Anterior cingulate cortex (tissue), 58 donors: ENCODE measurements at places on chromosomes 2 and 18.

- DNase-seq: no peak
Observed at GRCh38 chr18:24189007-24189528, 50.2 kb downstream of the CABYR start.

- no peak for DNase-seq
Observed at GRCh38 chr2:30790879-30791278, 16.4 kb downstream of the CAPN13 start.

GRCh38 chr2:107595285-107595684, 231.4 kb upstream of the RGPD4 start:
- DNase-seq: no peak

GRCh38 chr2:33607251-33607721, 8.2 kb upstream of the FAM98A start:
- no peak for DNase-seq

DNA sequence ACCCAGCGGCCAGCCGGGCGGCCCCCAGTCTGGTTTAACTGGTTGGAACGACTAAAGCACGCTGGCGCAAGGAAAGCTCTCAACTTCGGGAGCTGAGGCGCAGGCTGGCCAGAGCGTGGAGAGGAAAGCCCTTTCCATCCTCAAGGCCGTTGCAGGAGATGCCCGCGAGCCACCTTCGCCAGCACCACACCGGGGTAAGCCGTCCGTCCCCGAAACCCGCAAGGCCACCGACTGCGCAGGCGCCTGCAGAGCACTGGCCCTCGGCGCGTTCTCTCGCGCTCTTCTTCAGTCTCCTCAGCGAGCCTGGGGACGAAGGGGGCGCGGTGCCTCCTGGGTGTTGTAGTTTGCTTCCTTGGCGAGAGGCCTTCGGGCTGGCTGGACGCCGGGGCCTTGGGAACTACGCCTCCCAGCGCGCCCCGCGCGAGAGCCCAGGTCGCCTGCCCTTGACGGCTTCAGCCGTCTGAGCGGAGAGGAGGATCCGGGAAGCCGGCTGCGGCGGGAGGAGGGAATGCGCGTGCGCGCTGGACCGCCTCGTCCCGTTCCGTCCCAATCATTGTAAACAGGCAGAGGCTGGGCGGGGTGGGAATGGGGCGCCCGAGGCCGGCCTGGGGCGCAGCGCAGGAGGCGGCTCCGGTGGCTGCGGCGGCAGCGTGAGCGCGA, at the start of gene RALBP1:
TSS of gene RALBP1 (plus strand) at position 531 of the 660 bp plus-strand sequence. CDS start 37,533 bp downstream, outside the sequence.
- peak; percentile 99 for DNase-seq

- DNase-seq: no peak
Observed at GRCh38 chr2:75289771-75290170, 90.5 kb upstream of the TACR1 start.

DNA sequence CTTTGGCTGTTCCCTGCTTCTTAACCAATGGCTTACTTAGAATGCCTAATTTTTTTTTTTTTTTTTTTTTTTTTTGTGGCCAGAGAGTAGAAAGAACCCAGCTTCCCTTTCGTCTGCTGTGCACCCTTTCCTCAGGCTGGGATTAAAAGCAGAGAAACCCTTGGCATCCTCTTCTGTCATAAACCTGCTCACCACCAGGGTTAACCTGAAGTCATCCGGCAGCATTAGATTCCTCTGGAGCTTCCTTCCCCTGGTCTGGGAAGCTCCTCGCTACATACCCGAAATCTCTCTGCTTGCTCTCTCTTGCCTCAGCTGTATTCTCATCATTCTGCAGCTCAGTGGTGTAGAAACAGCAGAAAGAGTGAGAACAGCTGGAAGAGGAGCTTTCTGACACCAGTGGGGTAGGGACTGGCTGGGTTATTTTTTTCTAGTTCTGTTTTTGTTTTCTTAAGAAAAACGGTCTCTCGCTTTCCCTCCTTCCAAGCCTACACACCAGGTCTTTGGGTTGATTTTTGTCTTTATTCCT, 339.0 kb upstream of the MEIS1 start:
- DNase-seq: no peak

DNA sequence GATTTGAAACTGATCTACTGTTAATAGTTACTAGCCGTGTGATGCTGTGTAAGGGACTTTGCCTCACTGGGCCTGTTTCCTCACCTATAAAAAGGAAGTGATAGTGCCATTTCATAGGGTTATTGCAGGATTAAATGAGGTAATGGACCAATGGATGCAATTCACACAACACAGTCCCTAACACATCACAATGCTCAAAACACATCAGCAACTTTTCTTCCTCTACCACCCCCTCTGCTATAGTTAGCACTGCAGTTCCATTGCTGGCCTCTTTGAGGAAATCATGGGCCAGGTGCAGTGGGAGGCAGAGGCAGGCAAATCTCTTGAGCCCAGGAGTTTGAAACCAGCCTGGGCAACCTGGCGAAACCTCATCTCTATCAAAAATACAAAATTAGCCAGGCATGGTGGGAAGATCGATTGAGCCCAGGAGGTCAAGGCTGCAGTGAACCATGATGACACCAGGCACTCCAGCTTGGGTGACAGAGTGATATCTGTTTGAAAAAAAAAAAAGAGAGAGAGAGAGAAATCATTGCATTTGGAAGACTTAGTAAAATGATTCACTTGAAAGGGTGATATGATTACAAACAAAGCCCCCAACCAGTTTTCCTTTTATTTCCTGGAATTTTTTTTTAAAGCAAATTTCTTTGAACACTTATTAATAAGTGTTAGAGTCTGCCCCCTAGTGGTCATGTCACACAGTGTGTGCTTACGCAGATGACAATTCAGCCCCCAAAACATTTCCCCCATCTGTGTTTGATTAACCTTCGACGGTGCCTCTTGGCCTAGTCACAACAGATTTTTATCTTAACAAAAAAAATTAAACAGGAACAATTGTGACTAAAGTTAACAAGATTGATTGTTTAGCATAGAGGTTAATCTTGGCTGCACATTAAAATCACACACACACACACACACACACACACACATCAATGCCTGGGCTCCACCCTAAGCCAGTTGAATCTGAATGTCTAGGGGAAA, 88.6 kb upstream of the BCL11A start:
- DNase-seq: no peak

DNA sequence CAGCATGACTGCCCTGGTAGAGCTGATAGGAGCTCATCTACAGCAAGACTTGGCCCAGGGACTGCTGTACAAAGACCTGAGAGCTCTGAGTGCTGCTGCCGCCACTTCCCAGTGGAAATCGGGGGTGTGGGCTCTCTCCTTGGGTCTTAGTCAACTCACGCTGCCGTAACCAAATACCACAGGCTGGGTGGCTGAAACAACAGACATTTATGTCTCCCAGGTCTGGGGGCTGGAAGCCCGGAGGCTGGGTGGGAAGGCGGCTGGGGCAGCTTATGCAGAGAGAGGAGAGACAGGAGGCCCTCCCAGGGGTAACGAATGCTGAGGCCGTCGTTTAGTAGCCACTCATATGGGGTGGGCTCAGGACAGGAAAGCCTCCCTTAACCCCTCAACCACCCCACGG, 15.4 kb upstream of the MAL start:
- no peak for DNase-seq

DNA sequence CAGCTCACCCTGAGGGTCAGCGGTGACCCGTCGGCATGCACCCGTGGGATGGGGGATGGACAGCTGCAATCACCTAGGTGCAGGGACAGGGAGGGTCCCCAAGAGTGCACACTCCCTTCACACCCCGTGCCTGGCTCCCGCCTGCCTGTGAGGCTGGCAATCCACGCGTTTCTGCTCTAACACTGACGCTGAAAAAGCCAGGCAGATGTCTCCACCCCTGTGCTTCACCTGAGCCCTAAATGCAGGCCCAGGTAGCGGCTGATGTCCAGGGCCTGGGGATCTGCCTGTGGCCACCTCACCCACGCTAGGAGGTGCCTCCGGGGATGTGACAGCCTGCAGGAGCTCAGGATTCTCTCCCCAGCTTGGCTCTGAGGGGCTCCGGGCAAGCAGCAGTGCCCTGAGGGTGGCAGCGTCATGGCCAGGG, 212.0 kb upstream of the SALL3 start:
- DNase-seq: no peak

- no peak for DNase-seq
Observed at GRCh38 chr2:10331027-10331701, 28.5 kb downstream of the HPCAL1 start.

DNA sequence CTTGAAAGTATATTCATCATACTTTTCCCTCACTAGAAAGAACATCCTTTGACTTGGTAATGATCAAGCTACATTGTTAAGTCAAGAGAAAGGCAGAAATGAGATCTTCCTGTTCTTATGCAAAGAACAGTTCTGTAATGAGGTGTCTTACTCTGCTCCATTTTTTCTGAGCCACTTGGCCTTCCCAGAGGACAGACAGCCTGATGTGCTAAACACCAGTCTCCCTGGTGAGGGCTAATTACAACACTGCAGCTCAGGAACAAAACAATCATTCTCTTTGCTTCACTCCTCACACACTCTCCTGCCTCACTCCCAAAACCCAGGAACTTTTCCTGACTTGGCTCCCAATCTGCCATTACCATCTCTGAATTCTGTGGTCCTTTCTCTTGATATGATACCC, 25.6 kb downstream of the TACR1 start:
- no peak for DNase-seq
